ENCODE measurements at places on chromosomes 12 and 14.

DNA sequence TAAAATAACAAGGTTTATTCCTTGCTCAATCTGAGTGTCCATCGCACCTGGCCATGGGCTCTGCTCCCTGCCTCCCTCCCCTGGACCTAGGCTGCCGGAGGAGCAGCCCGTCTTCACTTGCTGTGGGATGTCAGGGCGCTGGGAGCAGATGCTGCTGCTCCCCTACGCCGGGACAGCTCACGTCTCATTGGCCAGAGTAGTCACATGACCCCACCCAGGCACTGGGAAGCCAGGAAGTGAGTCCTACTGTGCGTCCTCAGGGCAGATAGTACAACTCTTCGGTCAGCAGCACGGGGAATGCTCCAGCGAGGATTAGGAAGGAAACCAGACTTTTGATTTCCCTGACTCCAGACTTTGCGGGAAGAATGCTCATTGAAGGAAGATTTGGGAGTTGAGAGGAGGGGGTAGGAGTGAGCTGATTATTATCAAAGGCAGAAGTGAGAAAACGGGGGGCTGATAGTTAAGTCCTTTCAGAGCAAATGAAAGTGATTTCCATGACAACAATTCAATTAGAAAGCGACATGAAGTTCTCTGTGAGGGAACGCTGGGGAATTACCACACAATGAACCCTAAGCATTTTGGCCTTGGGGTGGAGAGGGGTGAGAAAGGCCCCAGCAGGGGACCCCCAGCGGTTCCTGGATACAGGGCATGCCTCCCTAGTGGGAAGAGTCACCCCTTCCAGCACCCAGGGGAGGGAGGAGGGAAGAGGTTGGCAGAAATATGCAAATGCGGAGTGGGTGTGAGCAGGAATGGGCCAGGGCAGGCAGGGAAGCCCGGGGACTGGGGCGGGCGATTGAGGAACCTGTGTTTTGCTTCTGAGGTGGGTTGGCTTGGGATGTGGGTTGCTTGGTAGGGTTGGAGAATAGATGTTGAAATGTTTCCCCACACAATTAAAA lies 215.5 kb downstream of the AACS start:
- DNase-seq: no peak

DNA sequence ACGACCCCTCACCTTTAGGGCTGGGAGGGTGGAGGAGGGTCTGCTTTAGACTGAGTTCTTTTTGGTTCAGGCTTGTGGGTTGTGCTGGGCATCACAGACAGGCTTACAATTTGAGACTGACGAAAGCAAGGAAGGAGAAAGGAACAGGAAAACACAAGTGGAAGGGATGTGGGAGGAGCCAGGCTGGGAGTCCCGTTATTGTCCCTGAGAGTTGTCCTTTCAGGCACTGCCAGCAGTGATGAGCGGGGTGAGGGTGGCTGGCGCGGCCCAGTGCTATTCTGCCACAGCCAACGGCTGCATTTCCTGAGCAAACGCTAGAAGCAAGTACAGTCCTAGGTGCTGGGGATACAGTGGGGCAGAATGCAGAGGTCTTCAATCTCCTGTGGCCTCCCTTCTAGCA lies 29.2 kb upstream of the TSPAN9 start:
- no peak for DNase-seq

DNA sequence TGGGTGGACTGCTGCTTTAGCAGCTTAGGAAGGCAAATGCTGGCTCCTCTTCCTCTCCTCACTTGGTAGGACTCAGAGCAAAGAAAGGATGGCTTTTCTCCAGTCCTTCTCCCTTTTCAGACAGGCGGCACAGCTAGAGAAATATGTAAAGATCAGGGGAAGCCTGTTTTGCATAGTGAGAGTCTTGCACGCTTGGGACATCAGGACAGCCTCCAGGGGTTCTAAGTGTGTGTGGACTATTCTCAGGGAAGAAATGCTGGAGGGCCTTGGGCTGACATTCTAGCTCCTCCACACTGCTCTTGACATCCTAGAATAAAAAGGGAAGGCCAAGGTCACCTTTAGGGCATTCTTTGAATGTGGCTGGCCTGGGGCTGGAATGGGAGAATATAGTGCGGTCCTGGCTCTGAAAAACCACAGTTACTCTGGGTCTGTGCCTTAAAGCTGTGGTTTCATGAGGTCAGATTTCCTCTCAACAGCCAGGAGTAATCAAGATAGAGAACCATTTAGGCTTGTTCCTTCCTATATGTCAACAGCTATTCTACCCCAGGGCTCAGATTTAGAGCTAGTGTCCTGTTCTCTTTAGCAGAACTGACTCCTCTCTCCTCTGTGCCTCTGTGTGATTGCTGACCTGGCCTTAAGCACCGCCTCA lies 24.3 kb downstream of the CMA1 start:
- no peak for DNase-seq

DNA sequence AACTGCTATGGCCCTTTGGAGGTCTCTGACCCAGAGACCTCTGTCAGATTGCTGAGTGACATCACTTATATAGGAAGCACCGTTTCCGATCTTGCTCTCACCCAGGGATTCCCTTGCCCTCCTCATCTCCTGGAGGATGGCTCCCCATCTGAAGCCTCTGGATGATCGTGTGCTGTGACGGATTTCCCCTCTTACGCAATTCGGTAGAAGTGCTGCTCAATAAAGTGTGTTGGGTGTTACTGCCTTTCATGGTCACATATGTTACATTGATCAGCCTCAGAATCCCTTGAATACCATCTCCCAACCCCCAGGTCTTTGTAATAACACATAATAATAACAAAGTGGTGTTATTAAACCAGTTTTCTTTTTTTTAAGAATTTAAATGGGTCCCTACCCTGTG lies 107.3 kb upstream of the CLEC14A start:
- no peak for DNase-seq

GRCh38 chr14:90846511-90846910 lies 30.3 kb upstream of the TTC7B start:
- DNase-seq: no peak

DNA sequence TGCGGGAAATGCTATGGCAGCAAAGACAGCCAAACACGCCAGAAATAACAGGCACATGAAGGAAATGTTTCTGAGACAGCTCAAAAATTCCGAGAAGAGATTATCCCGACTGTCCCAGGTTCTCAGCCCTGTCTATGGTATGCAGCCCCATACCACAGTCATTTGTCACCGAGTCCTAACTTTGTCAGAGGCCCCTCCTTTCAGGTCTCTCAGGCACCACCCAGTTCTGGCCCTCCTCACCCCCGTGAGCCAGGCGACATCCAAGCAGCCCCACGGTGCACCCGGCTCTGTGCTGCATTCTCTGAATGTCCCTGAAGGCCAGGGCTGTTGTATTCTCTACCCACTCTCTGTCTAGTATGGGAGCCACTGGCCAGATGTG lies 24.0 kb downstream of the SSH1 start:
- DNase-seq: no peak

GRCh38 chr14:105192866-105193731 lies 12.0 kb upstream of the NUDT14 start:
- no peak for DNase-seq

DNA sequence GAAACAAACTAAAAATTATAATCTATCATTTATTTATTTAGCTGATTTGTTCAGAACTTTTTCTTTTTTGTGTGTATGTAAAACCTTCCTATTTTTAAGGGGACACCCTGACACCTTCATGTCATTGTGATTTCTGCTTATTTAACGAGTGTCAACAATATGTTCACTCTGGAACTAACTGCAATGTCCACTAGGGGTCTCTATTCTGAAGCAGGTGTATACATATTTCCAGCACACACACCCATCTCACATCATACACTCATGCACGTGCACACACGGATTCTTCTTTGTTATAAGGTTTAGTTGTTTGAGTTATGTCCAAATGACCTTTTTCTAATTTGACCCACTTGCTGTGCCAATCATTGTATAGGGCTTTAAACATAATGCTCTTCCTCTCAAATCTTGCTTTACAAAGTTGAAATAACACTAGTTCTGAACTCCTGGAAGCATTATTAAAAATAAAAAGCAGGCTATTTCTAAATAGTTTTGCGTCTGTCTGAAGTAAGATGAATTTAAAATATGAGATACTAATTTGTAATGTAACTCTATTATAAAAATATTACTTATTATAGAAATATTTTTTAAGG lies 15.5 kb downstream of the E2F7 start:
- peak; percentile 31 for DNase-seq

- no peak for DNase-seq
Observed at GRCh38 chr12:91804533-91804932, 341.1 kb downstream of the BTG1 start.

DNA sequence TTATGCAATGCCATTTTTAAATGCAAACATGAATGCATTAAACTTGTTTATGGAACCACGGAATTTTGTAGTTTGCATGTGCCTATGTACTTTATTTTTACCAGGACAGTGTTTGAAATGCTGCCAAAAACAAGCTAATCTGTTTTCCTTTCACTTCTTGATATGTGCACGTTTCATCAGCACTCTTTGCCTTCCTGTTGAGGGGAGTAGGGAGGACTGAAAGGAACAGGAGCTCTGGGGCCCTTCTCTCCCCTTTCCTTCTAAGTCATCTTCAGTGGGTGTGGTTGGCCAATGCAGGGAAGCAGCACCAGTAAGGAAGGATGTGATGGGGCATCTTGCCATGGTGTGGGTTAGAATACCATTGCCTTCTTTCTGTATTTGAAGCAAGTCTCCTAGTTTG lies 12.1 kb upstream of the PPP4R4 start:
- DNase-seq: no peak

All from NCI-H1436 treated with DMSO at 0.1 percent for 48 hours (cell line).